Suppressor macrophage (primary cell): ENCODE measurements at places on chromosomes 2 and 18.

DNA sequence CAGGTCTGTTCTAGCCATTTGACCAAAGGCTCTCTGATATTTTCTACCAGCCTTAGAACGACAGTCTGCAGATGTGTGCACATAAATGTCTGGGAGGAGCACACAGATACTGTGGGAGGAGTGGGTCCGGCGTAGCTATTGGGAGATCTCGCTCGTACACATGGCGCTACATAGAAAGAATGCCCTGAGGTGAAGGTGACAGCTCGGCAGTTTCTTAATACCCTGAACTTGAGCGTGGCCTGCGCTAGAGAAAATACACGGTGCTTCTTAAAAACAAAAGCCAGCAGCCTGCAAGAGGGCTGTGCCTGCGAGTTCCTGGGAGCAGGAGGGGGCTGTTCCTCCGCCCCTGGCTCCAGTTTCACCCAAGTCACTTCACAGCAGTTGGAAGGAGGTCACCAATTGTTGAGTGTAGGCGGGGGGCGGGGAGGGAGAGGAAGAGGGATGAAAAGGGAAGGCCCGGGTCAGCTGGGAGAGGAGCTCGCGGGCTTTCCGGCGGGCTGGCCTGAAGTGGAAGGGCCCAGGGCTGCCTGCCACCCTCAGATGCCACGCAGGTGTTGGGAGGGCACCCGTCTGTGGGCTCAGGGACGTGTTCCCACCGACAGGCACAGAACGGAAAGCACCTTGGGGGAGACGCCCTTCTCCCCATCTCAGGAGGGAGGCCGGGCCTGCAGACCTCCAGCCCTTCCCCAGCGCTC is 124.7 kb upstream of the ZNF516 start:
- DNase-seq = peak; percentile 87

GRCh38 chr2:240431271-240431660 is 4.2 kb upstream of the GPC1 start:
- no peak for DNase-seq

- no peak for DNase-seq
These were observed 62.6 kb downstream of the EN1 start for GRCh38 chr2:118784860-118785259.

DNA sequence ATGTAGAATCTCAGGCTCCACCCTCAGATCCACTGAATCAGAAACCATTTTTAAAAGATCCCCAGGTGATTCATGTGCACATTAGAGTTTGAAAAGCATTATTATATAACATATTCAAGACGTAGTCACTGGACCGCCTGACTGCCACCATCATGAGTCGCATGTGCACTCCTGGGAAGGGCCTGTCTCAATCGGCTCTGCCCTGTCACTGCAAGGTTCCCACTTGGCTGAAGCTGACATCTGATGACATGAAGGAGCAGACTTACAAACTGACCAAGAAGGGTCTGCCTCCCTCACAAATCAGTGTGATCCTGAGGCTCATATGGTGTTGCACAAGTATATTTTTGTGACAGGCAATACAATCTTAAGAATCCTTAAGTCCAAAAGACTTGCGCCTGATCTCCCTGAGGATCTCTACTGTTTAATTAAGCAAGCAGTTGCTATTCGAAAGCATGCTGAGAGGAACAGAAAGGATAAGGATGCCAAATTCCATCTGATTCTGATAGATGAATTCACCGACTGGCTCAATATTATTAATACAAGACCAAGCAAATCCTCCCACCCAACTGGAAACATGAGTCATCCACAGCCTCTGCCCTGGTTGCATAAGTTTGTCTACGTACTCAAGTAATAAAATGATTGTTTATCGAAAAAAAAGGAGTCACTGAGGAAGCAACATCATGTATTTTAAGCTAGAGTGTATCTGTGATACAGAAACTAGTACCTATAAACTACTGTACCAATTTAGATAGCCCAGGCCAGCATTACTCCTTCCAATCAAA is 26.2 kb downstream of the ATAD2B start:
- DNase-seq = peak; percentile 81

DNA sequence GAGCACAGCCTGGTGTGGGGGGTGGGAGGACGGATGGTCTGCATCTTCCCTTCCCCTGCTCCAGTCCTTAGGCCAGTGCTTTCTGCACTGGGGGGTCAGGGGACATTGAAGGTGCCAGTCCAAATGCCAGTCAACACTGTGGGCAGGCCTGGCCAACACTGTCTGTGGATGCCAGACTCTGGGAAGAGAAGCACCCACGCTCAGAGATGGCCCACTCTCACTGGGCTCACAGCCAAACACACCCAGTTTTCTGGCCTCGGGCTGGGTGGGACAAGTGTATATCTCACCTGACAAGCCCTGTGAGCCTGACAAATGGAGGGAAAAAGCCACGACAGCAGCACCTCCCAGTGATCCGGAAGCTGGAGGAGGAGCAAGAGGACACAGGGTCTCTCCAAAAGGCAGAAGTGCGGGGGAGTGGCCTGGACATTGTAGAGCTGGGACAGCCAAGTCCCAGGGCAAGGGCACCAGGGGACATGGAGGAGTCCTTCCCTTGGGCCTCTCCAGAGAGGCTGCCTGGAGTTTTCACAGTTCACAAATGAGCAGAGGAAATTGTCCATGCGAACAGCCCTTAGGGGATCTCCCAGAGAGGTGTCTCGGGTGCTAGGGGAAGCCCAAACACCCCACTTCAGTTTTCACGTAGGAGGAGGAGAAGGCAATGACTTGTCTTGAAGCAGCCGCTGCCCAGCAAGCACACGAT is 79.3 kb downstream of the SDC1 start:
- peak; percentile 18 for DNase-seq

- no peak for DNase-seq
These were observed 242.2 kb upstream of the LRRTM1 start for GRCh38 chr2:80546766-80547165.

DNA sequence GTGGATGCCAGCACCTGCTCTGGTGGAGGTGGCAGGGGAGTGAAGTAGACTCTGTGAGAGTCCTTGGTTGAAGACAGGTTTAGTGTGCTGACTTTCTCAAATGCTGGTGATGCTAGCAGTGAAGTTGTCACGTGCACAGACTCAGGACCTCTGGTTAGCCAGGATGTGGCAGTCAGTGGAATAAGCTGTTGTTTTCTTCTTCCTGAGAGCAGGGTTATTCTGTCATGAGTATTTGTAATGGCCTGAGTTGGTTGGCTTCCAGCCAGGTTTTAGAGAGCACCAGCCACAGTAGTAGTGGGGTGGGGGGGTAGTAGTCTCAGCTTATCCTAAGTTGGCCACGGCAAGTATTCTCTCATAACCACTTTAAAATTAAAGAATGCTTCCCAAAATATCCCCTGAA is 238.5 kb upstream of the FBXO11 start:
- no peak for DNase-seq

GRCh38 chr18:79739440-79739778 is 58.3 kb upstream of the KCNG2 start:
- no peak for DNase-seq

GRCh38 chr2:75074228-75074627 is 115.8 kb downstream of the POLE4 start:
- DNase-seq = no peak

DNA sequence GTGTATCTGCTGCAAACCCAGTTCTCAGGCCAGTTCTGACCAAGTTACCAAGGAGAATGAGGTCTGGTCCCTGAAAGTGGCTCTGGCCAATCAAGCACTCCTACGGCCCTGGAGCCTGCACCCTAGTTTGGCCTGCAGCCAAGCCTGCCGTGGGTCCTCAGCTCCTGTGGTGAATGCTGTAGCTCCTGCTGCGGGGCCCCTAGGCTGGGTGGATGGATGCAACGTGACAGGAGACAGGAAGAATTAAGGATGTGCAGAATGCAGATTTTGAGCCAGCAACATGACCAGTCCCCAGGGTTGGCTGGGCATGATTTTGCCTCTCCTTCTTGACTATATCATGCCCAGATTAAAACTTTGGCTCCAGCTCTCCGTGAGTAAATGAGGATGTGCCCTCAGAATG is 97.2 kb downstream of the SMAD7 start:
- DNase-seq = no peak

DNA sequence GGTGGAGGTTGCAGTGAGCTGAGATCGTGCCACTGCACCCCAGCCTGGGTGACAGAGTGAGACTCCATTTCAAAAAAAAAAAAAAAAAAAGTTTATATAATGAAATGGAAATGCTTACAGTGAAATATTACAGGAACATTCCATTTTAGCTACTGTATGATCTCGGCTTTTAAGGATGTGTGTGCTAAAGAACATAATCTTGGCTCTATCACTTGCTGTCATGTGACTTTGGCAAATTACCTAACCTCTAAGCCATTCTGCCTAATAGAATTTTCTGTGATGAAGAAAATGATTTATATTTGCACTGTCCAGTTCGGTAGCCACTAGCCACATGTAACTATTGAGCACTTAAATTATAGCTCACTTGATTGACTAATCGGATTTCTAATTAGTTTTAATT is 36.3 kb downstream of the SMAD4 start:
- no peak for DNase-seq

DNA sequence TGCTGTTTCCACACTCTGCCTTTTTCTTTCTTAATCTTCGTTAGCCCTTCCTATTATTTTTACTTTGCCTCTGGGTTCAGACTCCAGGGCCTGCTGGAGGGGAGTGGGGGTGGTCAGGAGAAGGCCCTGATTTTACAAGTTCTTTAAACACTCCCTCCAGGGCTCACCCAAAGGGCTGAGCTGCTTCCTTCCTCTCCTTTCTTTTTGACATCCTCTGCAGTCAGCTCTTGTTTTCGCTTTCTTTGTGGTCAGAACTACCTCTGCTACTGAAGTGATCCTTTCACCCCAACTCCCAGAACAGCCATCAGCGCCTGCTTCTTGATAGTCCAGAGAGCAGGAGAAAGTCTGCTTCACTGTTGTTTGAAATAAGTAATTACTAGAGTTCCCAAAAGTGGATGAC is 925.7 kb downstream of the EPHA4 start:
- DNase-seq = no peak

GRCh38 chr2:28103611-28104010 is 213.1 kb downstream of the BABAM2 start:
- no peak for DNase-seq

DNA sequence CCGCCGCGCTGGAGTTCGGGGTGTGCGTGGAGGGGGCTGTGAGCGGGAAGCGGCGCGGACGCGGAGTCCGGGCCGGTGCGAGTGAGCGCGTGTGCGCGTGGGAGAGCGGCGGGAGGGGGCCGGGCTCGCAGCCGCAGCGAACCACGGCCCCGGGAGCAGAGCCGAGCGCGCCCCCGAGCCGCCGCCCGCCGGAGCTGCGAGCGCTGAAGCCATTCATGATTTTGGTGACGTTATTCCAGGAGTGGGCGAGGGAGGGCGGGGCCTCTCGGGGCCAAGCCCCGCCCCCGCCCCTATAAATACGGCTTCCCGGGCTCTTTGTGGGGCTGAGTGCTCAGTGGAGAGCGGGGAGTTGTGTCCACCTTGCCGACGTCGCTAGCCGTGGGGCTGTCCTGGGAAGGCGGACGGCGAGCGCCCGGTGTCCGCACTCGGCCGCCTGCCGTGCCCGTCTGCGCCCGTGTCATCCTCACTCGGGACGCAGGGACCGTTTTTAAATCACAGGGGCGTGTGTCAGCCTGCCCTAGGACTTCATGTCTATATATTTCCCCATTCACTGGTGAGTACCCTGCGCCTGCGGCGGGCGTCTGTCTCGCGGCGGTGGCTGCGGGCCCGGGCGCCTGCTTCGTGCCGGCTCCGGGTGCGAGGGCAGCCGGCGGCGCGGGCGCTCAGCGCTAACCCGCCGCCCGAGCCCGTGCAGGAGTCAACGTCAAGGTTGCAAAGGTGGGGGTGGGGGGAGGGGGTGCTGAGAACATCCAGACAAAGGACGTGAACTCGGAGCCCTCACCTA is at the start of gene LBH:
LBH (plus strand) TSS at position 323 of the 784 bp plus-strand sequence; CDS start at position 528, 205 bp downstream.
- DNase-seq = peak; percentile 79

- no peak for DNase-seq
These were observed 7.7 kb upstream of the GPC1 start for GRCh38 chr2:240427729-240428128.

DNA sequence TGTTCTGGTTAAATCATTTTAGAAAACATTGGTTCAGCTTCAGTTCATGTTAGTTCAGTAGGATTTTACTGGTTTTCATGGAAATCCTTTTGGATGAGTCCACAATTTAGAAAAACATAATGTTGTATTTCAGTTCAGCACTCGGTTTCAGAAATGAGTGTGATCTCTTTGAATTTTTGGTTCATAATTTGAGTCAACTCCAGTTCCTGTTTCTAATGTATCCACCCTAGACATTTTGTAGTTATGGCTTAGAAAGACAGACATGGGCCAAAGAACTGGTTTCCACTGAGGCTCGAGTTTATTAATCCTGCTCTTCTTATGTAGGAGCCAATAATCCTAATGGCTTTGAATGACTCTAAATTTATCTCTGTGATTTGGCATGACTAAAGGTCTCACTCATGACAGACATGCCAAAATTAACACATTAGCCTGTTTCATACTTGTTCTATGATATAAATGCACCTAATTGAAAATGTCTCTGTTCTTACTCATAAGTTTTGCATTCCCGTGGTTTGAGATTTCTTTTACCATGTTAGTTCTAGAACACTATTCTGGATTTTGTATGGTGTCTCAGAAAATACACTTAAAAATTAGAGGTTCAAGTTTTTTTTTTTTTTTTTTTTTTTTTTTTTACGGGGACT is 82.3 kb upstream of the SPRED2 start:
- DNase-seq = no peak

DNA sequence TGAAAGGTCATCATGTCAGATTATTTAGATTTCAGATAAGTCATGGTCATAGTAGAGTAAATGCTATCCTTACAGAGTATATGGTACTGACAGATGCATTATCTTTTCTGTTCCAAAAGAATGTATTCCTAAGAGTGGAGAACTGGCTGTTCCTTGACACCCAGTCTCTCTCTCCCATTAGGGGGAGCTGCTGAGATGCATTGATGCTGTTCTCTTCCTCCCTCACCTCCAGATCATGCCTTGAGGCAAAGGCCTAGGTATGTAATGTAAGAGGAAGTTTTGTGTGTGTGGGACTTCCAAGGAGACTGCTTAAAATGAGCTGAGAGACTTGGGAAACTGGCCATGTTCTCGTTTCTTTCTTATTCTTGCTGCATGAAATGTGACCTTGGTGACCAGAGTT is 979.5 kb upstream of the CELF4 start:
- peak; percentile 4 for DNase-seq

DNA sequence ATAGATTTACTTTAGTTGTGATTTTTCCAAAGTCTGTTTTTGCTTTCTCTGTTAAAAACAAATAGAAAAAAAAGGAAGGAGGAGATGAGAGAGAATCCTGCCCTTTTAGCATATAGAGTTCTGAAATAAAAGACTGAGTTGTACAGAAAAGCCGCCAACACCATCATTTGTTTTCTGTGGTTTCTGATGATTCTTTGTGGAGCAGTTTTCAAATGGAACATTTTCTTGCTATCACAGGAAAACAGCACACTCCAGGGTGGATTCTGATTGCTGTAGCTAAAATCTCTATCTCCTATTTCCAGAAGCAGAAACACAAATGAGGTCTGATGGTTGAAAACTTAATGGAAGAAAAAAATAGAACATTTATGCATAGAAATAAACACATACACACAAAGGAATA is 144.6 kb upstream of the L3MBTL4 start:
- no peak for DNase-seq

- DNase-seq = peak; percentile 36
These were observed 49.4 kb downstream of the CCDC102B start for GRCh38 chr18:68847219-68847837.

- DNase-seq = no peak
These were observed 400.6 kb upstream of the CHST9 start for GRCh38 chr18:27585602-27586173.
